ENCODE measurements at places on chromosomes 7 and 10. TPM values are rescaled to one million over a fixed set of nuclear protein-coding genes. Genes with fewer than 3 reads are reported as not detected.

DNA sequence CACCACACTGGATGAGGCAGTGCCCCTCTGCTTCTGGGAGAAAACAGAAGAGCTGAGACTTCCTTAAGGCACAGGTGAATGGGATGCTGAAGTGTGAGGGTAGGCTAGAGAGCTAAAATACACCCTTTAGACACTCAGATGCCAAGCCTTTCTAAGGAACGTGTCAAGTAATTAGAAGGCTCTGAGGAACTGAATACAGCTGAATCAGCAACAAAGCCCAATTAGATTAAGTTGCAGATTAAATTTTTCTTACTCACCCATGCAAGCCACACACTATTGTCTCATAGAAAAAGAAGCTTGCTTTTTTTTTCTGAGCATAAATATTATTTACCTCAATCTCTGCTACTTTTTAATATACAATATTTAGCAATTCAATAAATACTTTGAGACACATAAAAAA, 354.3 kb upstream of the NRG3 start:
- H3K27ac ChIP-seq, result no peak overlapping the region
- H3K36me3 ChIP-seq, result no peaks in the 10 kb centered on the region
- H3K4me3 ChIP-seq, result no peak overlapping the region
- no peak for DNase-seq

DNA sequence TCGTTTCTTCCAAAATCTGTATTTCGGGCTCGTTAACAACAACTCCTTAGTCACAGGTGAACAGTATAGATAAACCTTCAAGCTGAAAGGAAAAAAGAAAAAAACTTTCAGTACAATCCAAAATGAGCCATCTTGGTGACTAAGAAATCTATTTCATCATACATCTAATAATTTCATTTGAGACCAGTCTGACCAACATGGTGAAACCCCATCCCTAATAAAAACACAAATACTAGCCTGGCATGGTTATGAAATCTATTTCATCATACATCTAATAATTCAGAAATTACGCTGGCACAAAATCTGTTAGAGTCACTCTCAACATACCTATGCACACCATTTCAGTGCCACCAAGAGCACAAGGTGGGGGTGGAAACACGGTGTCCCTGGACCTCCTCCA, 8.8 kb downstream of the DCLRE1C start:
- H3K27me3 ChIP-seq, result no peaks in the 10 kb centered on the region
- no peak overlapping the region for H3K4me3 ChIP-seq
- no peak overlapping the region for H3K27ac ChIP-seq

GRCh38 chr10:45280113-45280760, 35.2 kb downstream of the OR13A1 start:
- peaks cover 14% of the 10 kb centered on the region for H3K4me1 ChIP-seq
- H3K27ac ChIP-seq, result peak overlapping the region; percentile 34
- no peak overlapping the region for H3K4me3 ChIP-seq
- no peaks in the 10 kb centered on the region for H3K36me3 ChIP-seq
- DNase-seq, result no peak
- H3K27me3 ChIP-seq, result peaks cover 12% of the 10 kb centered on the region

GRCh38 chr7:43010061-43010460, 77.9 kb downstream of the MRPL32 start:
- no peak overlapping the region for H3K4me3 ChIP-seq
- no peak for DNase-seq
- H3K4me1 ChIP-seq, result no peaks in the 10 kb centered on the region
- no peaks in the 10 kb centered on the region for H3K36me3 ChIP-seq
- H3K27me3 ChIP-seq, result peaks cover 16% of the 10 kb centered on the region
- H3K27ac ChIP-seq, result no peak overlapping the region

The MALSU1 gene
- 85.9 TPM for total RNA-seq

- no peak overlapping the region for H3K27ac ChIP-seq
- no peaks in the 10 kb centered on the region for H3K27me3 ChIP-seq
- H3K36me3 ChIP-seq, result no peaks in the 10 kb centered on the region
- no peak for DNase-seq
- no peak overlapping the region for H3K4me3 ChIP-seq
Measured at GRCh38 chr7:124686543-124687171, 78.9 kb downstream of the GPR37 start.

- no peak for DNase-seq
- no peak overlapping the region for H3K27ac ChIP-seq
- H3K4me1 ChIP-seq, result peaks cover 27% of the 10 kb centered on the region
- H3K36me3 ChIP-seq, result no peaks in the 10 kb centered on the region
Measured at GRCh38 chr7:32535162-32535702, 39.9 kb downstream of the AVL9 start.

DNA sequence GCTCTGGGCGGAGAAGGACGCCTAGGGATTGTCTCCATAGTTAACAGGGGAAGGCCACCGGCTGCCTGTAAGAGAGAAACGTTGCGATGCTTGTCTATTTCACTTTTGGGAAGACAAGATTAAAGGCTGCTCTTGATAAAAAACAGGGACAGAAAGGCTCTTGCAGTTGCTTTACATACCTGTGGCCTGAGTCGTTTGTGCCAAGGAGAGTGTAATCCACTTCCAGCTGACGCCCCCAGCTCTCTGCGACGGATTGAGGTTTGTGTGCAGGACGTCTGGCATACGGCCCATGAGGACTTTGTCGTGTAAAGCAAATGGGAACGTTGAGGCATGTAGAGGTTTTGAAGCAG, 1.1 kb downstream of the MAP3K8 start:
- H3K27ac ChIP-seq, result peak overlapping the region; percentile 99
- peak; percentile 42 for DNase-seq
- H3K36me3 ChIP-seq, result peaks cover 13% of the 10 kb centered on the region
- peaks cover 93% of the 10 kb centered on the region for H3K4me1 ChIP-seq
- H3K27me3 ChIP-seq, result no peaks in the 10 kb centered on the region
- H3K4me3 ChIP-seq, result peak overlapping the region; percentile 91

The PTPRE gene
- 13.8 TPM for total RNA-seq

DNA sequence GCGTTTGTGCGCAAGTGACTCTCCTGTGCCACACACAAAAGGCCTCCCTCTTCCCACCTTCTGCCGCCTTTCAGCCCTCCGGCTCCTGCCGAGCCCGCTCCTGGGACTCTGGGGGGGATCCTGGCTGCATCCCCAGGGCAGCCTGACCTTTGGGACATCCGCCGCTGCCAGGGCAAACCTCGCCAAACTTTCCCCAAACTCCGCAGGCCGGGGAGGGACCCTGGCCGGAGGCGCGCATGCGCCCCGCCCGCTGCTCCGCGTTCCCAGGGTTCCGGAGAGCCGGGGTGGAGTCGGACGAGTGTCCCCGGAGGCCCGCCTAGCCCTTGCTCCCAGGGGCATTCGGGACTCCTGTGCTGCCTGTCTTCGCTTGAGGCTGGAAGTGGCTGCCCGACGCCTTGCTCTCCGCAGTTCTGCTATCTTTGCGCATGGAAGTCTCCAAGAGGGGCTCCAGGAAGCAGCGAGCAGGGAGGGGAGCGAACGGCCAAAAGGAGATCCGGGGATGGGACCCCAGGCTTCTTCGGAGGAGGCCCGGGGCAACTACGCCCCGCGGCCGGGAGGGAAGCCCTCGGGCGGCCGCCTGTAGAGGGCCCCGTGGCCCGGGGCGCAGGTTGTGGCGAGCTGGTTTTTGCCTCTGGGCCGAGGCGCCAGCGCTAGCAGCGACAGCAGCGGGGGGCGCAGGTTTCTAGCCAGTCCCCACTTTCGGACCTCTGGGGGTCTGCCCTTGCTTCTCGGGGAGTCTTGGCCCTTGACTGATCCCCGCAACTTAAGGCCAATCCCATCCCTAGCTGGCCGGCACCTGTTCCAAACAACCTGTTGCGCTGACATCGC, 7.0 kb downstream of the PTF1A start:
- no peaks in the 10 kb centered on the region for H3K36me3 ChIP-seq
- peaks cover 100% of the 10 kb centered on the region for H3K27me3 ChIP-seq
- peaks cover 11% of the 10 kb centered on the region for H3K4me1 ChIP-seq
- peak overlapping the region; percentile 44 for H3K4me3 ChIP-seq

The ASZ1 gene
- not detected for total RNA-seq

The MPP7 gene
- total RNA-seq, result 14.7 TPM

DNA sequence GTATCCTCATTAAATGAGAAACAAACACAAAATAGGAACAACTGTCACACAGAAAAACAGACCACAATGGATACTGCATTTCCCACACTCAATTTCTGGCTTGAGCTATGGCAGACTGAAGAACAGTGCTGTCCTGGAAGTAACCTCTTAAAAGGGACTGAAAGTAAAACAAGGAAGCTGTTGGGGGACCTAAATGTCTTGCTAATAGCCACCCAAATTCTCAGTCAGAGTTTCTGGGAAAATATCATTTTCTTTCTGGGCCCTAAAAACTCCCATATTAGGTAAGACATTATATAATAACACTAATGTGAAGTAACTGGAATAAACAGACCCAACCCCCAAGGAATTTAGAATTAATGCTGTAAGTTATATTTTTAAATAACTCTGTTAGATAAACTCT, 80.9 kb upstream of the TFEC start:
- H3K36me3 ChIP-seq, result no peaks in the 10 kb centered on the region
- DNase-seq, result no peak
- H3K4me1 ChIP-seq, result no peaks in the 10 kb centered on the region
- H3K4me3 ChIP-seq, result no peak overlapping the region
- H3K27ac ChIP-seq, result no peak overlapping the region
- no peaks in the 10 kb centered on the region for H3K27me3 ChIP-seq

DNA sequence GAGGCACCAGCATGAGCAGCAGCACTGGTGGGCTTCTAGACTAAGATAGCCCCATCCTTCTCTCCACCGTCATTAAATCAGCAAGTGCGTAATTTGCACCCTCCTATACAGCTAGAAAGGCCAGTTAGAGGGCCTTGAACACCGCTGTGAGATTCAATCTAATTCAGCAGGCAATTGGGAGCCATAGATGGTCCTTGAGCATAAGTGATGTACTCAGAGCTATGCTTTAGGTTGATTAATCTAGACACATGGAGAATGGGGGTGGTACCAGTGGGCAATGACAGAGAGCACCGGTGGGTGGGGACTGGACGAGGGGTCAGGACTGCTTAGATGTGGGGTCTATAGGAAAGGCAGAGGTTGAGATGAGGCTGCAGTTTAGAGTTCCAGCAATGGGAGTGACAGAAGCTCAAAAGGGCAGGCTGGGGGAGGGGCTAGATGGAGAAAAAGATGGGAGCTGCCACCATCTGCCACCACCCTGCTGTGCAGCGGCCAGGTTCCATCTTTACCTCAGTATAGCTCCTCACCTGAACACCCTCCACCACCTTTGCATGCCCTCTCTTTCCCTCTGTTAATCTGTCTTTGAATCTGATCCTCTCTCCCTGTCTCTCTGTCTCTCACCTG, 87.3 kb downstream of the C10orf105 start:
- no peak overlapping the region for H3K27ac ChIP-seq
- H3K36me3 ChIP-seq, result no peaks in the 10 kb centered on the region
- DNase-seq, result no peak
- no peaks in the 10 kb centered on the region for H3K27me3 ChIP-seq
- H3K4me1 ChIP-seq, result peaks cover 13% of the 10 kb centered on the region

DNA sequence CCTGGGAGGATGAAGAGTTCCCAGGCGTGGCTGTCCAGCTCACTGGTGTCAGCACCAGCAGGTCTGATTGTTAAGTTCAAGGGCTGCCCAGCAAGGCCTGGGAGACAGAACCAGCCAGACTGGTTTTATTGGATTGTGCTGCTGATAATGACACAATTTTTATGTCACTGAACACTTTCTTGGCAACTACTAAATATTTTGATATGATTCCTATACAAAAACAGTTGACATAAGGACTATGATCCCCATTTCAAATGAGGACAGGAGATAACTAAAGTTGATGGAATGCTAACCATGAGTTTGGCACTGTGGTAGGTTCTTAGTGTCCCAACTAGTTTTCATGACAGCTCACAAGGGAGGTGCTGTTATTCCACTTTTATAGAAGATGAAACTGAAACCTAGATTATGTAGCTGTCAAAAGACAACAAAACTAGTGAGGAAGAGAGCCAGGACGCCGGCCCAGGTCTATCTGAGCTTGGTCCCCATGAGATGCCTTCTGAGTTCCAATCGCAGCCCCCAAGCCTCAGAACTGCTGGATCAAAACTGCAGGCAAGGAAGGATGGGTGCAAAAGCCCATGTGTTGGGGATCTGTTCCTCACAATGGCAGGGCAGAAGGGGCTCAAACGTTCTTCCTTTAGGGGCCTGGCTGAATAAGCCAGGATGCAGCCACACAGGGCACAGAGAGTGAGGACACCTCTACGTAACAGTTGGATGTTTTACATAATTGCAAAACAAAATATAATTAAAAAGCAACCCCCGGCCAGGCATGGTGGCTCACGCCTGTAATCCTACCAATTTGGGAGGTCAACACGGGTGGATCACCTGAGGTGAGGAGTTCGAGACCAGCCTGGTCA, 52.8 kb downstream of the COBL start:
- H3K27me3 ChIP-seq, result no peaks in the 10 kb centered on the region
- peaks cover 56% of the 10 kb centered on the region for H3K4me1 ChIP-seq
- no peak overlapping the region for H3K4me3 ChIP-seq
- H3K36me3 ChIP-seq, result no peaks in the 10 kb centered on the region

The GPR85 gene
- 0.69 TPM for total RNA-seq

All from left ventricle myocardium inferior (tissue), 1 donor.